Tibial artery (tissue), 4 donors: ENCODE measurements at places on chromosomes 11 and 22.

- no peak overlapping the region for H3K27ac ChIP-seq
- no peaks in the 10 kb centered on the region for H3K27me3 ChIP-seq
- no peak overlapping the region for H3K4me3 ChIP-seq
- no peaks in the 10 kb centered on the region for H3K36me3 ChIP-seq
Observed at GRCh38 chr11:30774496-30775232, 188.5 kb upstream of the MPPED2 start.

GRCh38 chr22:40620464-40621046 is 16.0 kb downstream of the MRTFA start:
- H3K4me3 ChIP-seq = no peak overlapping the region
- no peaks in the 10 kb centered on the region for H3K4me1 ChIP-seq
- H3K27me3 ChIP-seq = no peaks in the 10 kb centered on the region
- peaks cover 4% of the 10 kb centered on the region for H3K36me3 ChIP-seq
- no peak for DNase-seq
- no peak overlapping the region for H3K27ac ChIP-seq

GRCh38 chr22:45717789-45718188 is 46.2 kb downstream of the ATXN10 start:
- DNase-seq = no peak
- no peak overlapping the region for H3K27ac ChIP-seq
- H3K27me3 ChIP-seq = no peaks in the 10 kb centered on the region
- H3K36me3 ChIP-seq = peaks cover 21% of the 10 kb centered on the region
- no peaks in the 10 kb centered on the region for H3K4me1 ChIP-seq

- no peak overlapping the region for H3K27ac ChIP-seq
- DNase-seq = no peak
- no peaks in the 10 kb centered on the region for H3K36me3 ChIP-seq
- no peaks in the 10 kb centered on the region for H3K27me3 ChIP-seq
Observed at GRCh38 chr11:129230006-129230405, 37.9 kb upstream of the ARHGAP32 start.

DNA sequence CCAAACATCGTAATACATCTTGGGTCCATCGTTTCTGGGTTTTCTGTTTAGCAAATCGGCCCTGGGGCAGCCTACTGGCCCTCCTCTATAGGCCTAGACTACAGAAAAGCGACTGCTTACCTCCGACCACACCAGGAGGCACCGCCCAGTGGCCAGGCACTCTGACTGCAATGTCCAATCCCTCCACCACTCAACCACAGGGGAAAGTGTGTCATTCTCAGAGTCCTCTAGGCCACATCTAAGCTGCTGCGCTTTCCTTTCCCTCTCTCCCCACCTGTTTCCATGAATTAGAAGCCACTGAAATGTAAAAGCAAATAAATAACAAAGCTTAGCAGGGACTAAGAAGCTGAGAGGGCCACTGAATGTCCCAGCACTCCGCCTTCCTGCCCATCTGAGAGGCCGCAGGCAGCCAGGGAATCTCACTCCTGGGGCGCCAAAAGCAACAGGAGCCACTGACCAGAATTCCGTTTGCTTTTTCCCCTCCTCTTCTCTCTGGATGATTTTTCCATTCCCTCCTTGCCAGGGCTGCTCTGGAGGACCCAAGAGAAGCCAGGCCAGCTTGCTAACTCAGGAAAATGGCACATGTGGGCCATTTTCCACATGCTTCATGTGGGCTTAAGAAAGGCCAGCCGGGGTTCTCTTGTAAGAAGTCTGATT is 50.1 kb upstream of the FLI1 start:
- H3K4me1 ChIP-seq = no peaks in the 10 kb centered on the region
- no peak overlapping the region for H3K27ac ChIP-seq
- DNase-seq = no peak
- H3K36me3 ChIP-seq = no peaks in the 10 kb centered on the region
- no peak overlapping the region for H3K4me3 ChIP-seq

DNA sequence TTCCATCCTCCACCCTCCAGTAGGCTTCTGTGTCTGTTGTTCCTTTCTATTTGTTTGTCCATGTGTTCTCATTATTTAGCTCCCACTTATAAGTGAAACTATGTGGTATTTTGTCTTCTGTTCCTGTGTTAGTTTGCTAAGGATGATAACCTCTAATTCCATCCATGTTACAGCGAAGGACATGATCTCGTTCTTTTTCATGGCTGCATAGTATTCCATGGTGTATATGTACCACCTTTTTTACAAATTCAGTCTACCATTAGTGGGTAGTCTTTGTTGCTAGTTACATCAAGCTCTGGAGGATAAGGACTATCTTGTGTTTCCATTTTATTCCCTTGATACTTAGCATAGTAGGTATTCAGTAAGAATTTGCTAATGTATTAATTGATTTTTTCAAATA is 664.2 kb upstream of the FAT3 start:
- no peaks in the 10 kb centered on the region for H3K36me3 ChIP-seq
- H3K27ac ChIP-seq = no peak overlapping the region
- DNase-seq = no peak
- no peaks in the 10 kb centered on the region for H3K4me1 ChIP-seq
- no peaks in the 10 kb centered on the region for H3K27me3 ChIP-seq

DNA sequence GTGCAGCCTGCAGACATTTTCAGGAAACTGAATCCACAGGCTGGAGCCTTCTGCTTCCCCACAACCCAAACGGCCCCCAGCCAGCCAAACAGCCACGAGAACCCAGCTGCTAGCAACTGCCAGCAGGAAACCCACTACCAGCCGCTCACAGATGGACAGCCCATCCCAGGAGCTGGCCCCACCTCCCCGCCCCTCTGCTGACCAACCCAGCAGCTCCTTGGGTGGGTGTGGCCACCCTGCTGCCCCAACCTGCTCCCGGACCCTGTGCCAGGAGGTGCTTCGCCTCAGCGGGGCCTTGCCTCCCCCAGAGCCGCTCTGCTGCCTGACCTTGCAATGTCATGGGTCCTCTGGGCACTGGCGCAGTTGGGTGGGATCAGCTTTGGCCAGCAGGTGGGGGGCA is 8.2 kb upstream of the CCDC188 start:
- H3K27me3 ChIP-seq = peaks cover 41% of the 10 kb centered on the region
- no peaks in the 10 kb centered on the region for H3K36me3 ChIP-seq
- no peaks in the 10 kb centered on the region for H3K4me1 ChIP-seq
- DNase-seq = no peak
- no peak overlapping the region for H3K27ac ChIP-seq

DNA sequence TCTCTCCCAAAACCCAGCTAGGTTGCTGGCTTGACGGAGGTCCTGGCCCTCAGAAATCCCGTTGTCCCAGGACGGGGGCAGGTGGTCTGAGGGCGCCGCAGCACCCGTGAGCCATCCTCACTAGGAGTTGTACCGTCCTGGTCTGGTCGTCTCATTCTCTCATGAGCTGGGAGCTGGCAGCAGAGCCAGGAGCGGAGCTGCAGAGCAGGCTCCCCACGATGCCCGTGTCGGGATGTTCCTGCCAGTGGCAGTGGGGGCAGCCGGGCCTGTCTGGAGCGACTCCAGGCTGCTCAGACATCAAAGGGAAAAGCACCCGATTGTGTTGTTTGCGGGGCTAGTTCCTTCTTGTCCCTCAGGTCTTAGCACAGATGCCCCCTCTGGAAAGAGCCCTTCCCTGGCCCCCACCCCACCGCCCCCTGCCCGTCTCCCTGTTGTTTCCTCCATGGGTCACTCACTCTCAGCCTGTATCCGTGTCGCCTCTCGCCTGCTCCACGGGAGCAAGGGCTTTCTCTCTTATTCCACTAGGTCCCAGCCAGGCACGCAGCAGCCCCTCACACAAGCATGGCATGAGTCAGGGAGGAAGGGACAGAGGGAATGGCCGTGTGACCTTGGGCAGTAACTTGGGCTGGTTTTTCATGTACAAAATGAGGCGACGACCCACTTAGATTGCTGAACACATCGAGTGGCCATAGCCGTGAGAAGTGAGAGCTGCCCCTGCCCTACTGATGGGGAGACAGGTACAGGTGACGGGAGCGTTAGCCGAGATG is 23.2 kb upstream of the MGAT3 start:
- H3K36me3 ChIP-seq = peaks cover 20% of the 10 kb centered on the region
- peaks cover 49% of the 10 kb centered on the region for H3K4me1 ChIP-seq
- no peak overlapping the region for H3K27ac ChIP-seq
- no peak overlapping the region for H3K4me3 ChIP-seq
- peaks cover 4% of the 10 kb centered on the region for H3K27me3 ChIP-seq

DNA sequence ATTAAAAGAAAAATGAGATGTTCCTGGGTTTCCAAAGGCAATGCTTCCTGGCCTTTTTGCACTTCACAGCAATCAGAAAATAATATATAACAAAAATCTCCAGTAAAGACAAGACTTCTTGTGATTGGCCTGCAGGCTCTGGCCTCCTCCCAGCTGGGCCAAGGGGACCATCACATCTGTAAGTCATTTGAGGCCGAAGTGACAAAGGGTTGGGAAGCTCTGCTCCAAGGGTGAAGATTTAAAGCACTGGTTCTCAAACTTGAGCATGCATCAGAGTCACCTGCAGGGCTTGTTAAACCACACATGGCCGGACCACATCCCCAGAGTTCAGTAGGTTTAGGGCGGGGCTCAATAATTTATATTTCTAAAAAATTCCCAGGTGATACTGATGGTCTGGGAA is 32.1 kb downstream of the ARFGAP2 start:
- no peaks in the 10 kb centered on the region for H3K27me3 ChIP-seq
- H3K27ac ChIP-seq = no peak overlapping the region
- H3K4me1 ChIP-seq = no peaks in the 10 kb centered on the region

GRCh38 chr11:46267930-46268329 is 9.5 kb upstream of the CREB3L1 start:
- no peak overlapping the region for H3K4me3 ChIP-seq
- H3K4me1 ChIP-seq = peaks cover 7% of the 10 kb centered on the region
- no peak overlapping the region for H3K27ac ChIP-seq
- H3K36me3 ChIP-seq = no peaks in the 10 kb centered on the region
- H3K27me3 ChIP-seq = peaks cover 2% of the 10 kb centered on the region
- no peak for DNase-seq

GRCh38 chr11:12182676-12183541 is 72.5 kb downstream of the MICAL2 start:
- no peaks in the 10 kb centered on the region for H3K36me3 ChIP-seq
- no peaks in the 10 kb centered on the region for H3K27me3 ChIP-seq
- no peak for DNase-seq
- peaks cover 75% of the 10 kb centered on the region for H3K4me1 ChIP-seq
- peak overlapping the region; percentile 91 for H3K27ac ChIP-seq

DNA sequence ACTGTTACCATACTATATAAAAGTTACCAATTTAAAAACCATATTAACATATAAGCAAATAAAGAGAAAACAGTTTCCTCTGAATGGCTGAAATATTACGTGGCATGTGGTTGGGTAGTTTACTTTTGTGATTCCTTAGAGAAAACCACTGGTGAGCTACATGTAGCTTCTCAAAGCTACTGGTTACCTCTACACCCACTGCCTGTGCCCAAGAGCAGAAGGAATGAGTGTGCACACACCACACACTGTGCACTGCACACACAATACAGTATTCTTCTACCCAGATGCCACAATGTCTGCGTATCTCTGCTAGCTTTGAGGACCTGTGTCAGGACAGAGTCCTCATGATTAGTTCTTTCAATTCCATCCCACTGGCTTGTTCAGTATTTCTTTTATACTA is 25.5 kb upstream of the YPEL1 start:
- H3K4me1 ChIP-seq = no peaks in the 10 kb centered on the region
- H3K27ac ChIP-seq = no peak overlapping the region
- no peaks in the 10 kb centered on the region for H3K27me3 ChIP-seq
- peaks cover 58% of the 10 kb centered on the region for H3K36me3 ChIP-seq

GRCh38 chr11:66768818-66769217 is 39.8 kb upstream of the SPTBN2 start:
- no peak overlapping the region for H3K27ac ChIP-seq
- no peaks in the 10 kb centered on the region for H3K36me3 ChIP-seq
- no peaks in the 10 kb centered on the region for H3K27me3 ChIP-seq
- H3K4me3 ChIP-seq = no peak overlapping the region
- DNase-seq = no peak

DNA sequence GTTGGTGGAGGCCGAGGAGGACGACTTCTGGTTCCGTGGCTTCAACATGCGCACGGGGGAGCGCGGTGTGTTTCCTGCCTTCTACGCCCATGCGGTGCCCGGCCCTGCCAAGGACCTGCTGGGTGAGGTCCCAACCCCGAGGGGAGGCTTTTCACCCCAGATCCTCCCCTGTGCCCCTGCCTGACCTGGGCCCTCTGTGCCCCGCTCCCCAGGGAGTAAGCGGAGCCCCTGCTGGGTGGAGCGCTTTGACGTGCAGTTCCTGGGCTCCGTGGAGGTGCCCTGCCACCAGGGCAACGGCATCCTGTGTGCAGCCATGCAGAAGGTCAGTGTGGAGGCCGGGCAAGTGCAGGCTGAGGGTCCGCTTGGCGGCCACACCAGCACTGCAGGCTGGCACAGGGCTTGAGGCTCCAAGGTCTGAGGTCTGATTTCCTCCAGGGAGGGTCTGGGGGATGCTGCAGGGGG is 5.1 kb downstream of the MAPK8IP2 start:
- H3K27me3 ChIP-seq = peaks cover 93% of the 10 kb centered on the region
- no peak for DNase-seq
- H3K36me3 ChIP-seq = no peaks in the 10 kb centered on the region

- peaks cover 37% of the 10 kb centered on the region for H3K27me3 ChIP-seq
- H3K4me1 ChIP-seq = no peaks in the 10 kb centered on the region
- DNase-seq = no peak
Observed at GRCh38 chr11:68658097-68658496, 26.2 kb upstream of the GAL start.

- H3K27ac ChIP-seq = no peak overlapping the region
- no peaks in the 10 kb centered on the region for H3K27me3 ChIP-seq
- no peak for DNase-seq
- no peak overlapping the region for H3K4me3 ChIP-seq
Observed at GRCh38 chr11:5547982-5548381, 358 bp downstream of the OR52H1 start.

DNA sequence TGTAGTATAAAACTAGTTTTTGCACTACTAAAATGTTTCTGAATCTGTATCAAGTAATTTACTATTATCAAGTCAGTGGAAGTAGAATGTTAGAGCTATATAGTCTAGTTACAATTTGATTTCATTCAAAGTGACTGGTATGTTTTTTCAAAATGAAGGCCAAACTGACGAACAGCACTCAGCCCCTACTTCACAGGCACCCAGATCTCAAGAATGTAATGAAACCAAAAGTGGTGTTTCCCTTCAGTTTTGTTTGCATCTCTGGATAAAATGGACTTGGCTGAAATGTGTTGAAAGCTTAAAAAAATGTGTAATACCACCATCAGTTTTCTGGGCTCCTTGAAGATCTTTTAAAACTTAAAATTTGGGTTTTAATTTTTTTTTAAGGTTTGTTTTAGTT is 46.4 kb downstream of the QSER1 start:
- no peaks in the 10 kb centered on the region for H3K27me3 ChIP-seq
- H3K27ac ChIP-seq = no peak overlapping the region
- no peaks in the 10 kb centered on the region for H3K4me1 ChIP-seq
- peaks cover 16% of the 10 kb centered on the region for H3K36me3 ChIP-seq

DNA sequence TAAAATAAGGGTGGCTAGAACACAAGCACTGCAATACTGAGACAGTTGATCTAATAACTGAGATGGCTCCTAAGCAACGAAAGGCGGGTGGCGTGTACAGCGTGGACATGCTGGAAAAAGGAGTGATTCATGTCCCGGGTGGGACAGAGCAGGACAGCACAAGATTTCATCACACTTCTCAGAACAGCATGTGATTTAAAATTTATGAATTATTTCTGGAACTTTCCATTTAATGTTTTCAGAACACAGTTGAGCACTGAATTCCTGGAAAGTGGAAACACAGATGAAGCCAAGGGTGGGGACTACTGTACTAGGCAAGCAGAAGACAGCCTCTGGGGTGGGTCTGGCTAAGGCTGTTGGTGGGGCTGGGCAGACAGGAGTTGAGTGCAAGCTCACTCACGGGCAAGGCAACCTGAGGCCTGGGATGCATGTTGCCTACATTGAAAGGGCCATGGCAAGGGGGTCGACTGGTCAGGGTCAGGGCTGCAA is 165.6 kb upstream of the DDI1 start:
- no peak overlapping the region for H3K4me3 ChIP-seq
- no peaks in the 10 kb centered on the region for H3K36me3 ChIP-seq
- no peaks in the 10 kb centered on the region for H3K27me3 ChIP-seq
- H3K27ac ChIP-seq = peak overlapping the region; percentile 44
- H3K4me1 ChIP-seq = peaks cover 3% of the 10 kb centered on the region
